AG08396 (cell line): ENCODE measurements at places on chromosomes 5 and 9.

GRCh38 chr9:81584099-81584498 lies 105.2 kb downstream of the TLE1 start:
- no peak for DNase-seq

DNA sequence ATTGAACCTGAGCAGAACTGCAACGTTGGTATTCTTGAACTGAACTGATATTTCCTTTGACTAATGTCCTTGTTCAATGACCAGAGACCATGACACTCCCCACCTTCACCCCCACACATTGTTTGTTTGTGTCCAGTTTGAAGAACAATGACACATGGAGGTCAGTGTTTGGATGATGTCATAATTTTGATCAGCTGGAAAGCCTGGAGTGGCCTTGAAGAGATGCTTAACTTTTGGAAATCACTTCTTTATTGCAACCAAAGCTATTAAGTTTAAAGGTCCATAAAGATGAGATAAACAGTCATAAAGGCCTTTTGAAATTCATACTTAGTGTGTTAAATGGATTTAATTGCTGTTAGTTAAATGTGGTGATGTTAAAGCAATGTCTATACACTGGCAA lies 92.7 kb downstream of the TMC1 start:
- no peak for DNase-seq

GRCh38 chr9:123408313-123409262 lies 52.6 kb downstream of the CRB2 start:
- no peak for DNase-seq

DNA sequence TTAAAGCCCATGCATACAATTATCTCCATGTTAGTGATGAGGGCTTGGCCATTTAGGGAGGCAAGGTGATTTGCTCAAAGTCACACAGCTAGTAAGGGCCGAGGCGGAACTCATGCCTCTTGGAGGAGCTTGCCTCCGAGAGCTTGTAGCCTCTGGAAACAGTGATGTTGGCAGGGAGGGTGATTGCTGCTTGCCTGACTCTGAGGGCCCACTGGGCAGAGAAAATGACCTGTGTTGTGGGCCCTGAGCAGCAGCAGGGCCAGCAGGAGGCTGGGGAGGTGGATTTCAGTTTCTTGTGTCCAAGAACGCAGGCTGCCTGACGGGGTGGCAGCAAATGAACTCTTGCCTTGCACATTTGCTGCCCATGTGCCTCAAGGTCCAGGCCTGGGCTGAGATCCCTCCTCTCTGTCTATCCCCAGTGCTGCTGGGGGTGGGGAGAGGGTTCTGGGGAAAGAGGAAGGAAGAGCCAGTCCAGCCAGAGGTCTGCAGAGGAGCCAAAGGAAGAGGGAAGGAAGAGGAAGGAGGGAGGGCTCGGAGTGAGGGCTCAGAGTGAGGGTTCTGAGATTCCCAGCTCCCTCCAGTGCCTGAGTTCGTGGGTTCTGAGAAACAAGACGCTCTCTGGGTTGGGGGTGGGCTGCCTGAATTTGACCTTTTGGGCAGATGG lies 16.2 kb upstream of the PTGS1 start:
- DNase-seq, result no peak

- DNase-seq, result no peak
Observed at GRCh38 chr9:93686127-93686879, 109.9 kb downstream of the PHF2 start.

- DNase-seq, result peak; percentile 70
Observed at GRCh38 chr9:91421128-91421765, 2.4 kb downstream of the NFIL3 start.

- DNase-seq, result peak; percentile 17
Observed at GRCh38 chr5:115297031-115297430, 577 bp upstream of the CCDC112 start.

DNA sequence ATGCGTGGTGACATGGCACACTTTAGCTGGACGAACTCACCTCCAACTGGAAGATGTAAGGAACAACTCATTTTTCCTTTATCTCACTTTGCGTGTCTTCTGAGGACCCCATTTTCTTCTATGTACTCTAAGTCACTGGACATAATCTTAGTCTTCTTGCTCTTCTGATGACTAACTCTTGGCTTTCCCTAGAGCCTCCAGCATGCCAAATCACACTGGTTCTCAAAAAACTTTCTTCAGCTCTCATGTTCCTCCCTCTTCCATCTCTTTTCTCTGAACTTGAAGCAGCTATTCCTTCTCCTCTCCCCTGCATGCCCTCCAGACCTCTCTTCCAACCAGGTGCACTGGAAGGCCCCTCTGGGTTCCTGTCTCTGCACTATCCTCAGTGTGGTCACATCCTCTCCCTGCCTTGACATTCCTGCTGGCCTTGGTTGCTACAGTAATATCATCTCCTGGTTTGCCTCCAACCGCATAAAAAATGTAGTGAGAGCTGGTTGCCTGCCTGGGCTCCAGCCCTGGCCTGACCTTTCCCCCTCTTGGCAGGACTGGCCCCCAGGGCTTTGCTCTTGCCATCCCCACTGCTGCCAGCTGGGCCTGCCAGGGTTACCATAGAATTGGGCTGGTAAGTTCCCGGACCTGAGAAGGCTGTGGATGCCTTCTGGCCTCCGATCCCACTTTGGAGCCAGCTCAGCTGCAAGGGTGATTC lies 44.8 kb upstream of the BNC2 start:
- DNase-seq, result no peak

- no peak for DNase-seq
Observed at GRCh38 chr9:103245369-103245768, 250.2 kb downstream of the CYLC2 start.

DNA sequence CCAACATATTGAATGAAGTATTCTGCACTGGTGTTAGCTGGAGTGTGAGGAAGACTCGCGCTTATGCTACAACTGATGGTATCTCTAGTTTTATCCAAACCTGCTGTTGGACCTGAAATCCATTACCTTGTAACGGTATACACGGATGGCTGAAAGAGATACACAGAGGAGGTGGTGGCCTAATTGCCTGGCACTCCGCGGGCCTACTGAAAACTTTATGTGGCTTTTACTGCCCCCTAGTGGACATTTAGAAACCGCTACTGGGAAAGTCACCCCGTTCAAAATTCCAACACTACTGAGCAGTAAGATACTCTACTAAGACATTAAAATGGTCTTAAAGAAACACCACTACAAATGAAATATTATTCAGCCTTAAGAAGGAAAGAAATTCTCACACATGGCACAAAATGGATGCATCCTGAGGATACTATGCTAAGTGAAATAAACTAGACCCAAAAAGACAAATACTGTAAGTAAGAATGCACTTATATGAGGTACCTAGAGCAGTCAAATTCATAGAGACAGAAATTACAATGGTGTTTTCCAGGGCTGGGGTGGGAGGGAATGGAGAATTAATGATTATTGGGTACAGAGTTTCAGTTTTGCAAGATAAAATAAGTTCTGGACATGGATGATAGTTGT lies 100.4 kb downstream of the TTLL11 start:
- DNase-seq, result peak; percentile 70

GRCh38 chr9:89359751-89360261 lies 41.5 kb downstream of the SECISBP2 start:
- DNase-seq, result no peak

DNA sequence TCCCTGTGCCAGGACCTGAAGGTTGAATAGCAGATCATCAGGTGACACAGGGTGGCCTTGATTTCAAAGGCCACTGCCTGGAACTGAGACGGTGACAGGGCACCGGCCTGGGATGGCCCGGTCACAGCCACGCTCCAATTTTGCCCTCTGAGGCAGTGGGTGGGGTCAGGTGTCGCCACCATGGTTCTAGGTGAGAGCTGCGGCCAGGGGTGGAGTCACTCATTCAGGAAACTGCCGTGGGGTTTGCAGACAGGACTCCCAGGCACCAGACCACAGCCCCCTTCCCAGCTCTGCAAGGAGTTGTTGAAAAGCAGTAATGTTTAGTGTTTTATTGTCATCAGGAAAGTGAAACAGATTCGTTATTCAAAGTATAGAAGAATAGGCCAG lies 17.3 kb upstream of the RNU6ATAC start:
- no peak for DNase-seq

GRCh38 chr9:447230-448025 lies 232.8 kb downstream of the DOCK8 start:
- DNase-seq, result no peak

DNA sequence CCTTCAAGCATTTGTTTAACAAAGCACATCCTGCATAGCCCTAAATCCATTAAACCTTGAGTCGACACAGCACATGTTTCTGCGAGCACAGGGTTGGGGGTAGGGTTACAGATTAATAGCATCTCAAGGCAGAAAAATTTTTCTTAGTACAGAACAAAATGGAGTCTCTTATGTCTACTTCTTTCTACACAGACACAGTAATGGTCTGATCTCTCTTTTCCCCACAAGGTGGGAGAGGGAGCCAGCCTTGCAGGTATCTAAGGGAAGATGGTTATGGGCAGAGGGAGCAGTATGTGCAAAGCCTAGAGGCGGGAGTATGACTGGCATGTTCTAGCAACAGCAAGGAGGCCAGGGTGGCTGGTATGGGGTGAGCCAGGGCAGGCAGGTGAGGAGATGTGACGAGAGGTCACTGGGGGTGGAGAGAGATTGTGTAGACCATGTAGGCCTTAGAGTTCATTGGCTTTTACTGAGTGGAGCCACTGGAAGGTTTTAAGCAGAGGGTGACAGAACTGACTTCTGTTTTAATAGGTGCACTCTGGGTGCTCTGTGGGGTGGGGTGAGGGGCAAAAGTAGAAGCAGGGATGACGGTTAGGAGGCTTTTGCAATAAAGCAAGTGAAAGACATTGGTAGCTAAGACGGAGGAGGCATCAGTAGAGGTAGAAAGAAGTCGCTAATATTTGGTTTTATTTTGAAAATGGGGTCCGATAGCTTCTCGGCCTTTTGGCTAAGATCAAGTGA lies 5.1 kb upstream of the RPS14 start:
- no peak for DNase-seq

DNA sequence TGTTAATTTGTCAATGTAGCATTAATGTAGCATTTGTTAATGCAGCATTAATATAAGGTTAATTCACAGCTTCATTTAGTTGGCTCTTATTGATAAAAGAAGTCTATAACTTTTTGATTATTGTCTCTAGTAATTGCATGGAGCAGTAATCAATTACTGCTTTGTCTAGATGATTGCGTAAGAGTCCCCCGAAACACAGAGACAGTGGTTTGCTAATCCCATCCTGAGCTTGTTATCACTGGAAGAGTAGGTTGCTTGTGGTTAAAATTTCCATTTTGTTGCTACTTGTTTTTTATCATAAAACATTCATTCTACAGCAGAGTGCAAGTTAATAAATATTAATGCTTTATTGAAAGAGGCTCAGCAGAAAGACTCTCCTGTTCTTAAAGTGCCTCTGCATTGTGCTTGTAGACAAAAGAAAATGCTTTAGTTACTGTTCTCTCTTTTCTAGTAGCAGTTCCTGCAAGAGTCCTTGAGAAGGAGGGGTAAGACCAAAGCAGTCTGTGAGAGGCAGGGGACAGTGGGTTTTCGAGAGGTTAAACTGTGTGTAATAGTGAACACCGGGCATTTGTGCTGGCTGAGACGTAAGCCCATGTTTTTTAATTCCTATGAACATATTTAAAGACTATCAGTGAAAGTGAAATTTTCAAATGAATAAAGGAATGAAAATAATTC lies 291.7 kb downstream of the TRPM3 start:
- no peak for DNase-seq

DNA sequence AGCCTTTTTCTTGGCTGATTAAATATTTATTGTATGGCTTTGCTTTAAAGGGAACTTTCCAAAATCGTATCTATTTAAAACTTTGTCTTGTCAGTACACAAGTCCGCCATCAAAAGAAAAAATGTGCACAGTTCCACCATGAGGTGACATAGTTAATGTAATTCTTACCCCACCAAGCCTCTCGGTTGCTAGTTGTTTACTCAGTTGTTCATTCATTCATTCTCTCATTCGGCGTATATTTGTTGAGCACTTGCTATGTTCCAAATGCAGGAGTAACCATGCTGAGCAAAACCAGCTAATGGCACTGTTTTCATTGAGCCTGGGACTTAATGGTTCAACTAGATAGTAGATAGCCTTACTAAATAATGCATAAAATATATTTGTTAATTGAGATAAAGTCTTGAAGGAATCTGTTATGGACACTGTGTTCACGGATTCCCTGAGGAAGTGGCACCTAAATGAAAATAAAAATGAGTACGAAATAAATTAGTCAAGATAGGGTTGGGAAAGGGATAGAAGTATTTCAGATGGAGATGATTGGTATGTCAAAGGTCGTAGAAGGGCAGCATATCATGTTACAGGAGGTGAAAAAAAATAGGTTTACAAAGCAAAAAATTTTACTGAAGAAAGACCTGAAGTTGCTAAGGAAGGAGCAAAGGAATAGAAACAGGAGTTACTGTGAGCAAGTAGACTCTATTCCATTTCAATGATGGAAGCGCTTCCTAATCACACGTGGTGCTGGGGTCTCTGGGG lies 1.5 kb downstream of the DCAF10 start:
- DNase-seq, result no peak

DNA sequence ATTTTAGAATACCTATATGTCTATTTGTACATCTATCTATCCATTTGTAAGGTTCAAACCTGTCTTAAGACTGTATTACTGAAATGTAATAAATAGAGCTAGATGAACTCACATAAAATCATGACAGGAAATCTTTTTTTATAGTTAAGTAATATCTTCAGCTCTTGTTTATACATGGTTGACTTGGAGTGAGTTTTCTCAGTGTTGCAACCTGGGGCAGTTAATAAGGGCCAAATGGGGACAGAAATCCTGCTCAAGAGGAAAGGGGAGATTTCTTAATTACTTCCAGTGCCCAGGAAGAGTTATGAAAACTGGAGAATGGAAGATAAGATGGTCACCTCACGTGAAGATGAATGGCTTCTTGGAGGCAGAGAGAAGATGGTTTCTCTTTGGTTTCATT lies 265.1 kb upstream of the FBXL7 start:
- DNase-seq, result no peak

DNA sequence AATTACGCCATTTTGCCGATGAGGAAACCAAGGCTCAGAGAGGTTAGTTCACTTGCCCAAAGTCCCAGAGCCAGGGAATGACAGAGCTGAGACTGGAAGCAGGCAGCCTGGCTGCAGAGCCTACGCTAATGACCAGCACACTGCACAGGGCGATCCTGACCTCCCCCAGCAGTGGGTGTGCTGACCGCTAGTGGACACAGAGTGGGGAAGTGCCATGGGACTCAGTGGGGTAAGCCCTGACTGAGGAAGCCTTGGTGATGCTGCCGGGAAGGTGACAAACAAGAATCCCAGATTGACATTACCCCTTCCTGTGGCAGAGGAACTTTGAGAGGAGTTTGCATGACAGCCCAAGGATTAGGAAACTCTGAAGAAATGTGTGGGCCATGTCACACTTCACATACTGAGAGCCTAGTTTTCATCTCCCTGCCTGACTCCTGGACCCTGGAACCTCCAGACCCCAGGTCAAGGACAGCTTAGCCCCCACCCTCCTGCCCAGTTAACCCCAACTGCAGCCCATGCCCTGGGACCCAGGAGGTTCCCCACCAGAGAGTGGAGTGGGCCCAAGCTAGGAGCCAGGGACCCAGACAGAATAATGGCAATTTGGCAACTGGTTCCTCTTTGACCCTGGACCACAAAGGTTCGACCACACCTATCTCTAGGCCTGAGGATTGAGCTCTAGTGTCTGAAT lies 19.7 kb upstream of the CSF1R start:
- DNase-seq, result no peak

- no peak for DNase-seq
Observed at GRCh38 chr9:137247135-137247915, 3.8 kb upstream of the STPG3 start.

- DNase-seq, result no peak
Observed at GRCh38 chr5:167745868-167746267, 545.6 kb upstream of the WWC1 start.
